ENCODE measurements at places on chromosomes 7 and 10.

DNA sequence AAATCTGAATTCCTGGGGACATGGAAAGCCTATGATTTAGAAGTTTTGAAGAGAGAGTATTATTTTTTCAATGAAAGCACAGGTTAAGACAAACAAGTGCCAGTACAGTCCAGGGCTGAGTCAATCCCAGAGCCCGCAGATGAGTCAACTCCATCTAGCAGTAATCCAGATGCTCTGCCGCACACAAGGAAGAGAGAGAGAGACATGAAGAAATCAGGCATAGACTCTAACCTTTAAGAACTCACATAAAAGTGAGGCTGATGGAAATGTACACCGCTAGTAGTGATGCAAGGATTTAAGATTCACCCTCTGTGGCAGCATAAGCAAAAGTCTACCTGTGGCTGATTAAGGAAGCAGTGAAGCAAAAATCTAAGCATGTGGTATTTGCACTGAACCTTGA lies 651.5 kb downstream of the TNS3 start:
- no peak for DNase-seq

DNA sequence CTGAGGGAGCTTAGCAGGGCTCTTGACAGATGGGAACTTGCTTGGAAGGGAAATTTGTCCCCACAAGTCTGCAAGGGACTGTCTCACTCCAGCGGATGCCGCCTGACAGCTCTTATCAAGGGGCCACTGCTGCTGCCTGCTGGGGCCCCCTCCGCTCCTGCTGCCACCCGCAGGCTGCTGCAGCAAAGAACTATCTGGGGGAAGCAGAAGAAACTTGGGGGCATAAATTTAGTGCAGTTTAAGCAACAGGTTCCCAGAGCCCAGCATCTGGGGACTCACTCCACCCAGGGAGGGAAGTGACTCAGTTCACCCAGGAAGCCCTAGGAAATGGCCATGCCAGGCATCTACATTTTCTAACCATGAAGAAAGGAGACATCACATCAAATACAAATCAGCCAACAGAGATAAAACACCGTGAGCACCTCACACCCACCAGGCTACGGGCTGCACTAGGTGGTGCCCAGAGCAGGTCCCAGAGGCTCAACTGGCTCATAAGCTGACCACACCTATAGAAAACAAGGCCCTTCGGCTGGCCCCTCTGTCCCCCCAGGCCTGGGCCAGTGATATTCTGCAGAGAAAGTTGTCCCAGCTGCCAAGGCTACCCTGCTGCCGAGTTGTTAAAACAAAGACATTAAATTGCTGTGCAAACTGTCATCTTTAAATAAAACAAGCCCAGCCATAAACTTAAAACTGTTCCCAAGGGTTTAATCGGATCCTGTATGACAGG lies 3.7 kb downstream of the RGS10 start:
- DNase-seq: no peak

DNA sequence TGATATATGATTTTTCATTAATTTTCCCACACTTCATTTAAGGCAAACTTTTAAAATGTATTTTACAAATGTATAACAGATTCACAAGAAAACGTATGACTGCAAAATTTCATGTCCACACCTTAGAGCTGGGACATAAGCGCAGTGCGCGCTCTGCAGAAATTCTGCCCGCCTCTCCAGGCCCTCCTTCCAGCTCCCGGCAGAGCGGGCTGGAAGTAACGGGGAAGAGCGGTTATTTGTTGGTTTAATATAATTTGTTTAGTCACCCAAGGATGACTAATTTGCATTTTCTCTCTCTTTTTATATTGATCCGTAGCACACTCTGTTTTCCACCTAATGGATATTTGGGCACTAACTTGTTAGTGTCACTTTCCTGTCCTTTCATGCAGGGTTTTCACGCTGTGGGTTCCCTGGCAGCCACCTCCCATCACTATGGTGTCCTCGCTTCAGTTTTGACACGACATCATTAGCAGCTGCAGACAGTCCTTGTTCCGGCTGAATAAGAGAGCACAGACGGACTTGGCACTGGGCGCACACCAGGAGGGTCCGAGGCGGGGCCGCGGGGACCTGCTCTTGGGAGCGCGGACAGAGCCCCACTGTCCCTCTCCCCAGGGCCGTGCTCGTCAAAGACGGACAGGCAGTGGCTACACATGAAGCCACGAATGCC lies 129.2 kb upstream of the SEC61G start:
- DNase-seq: no peak

DNA sequence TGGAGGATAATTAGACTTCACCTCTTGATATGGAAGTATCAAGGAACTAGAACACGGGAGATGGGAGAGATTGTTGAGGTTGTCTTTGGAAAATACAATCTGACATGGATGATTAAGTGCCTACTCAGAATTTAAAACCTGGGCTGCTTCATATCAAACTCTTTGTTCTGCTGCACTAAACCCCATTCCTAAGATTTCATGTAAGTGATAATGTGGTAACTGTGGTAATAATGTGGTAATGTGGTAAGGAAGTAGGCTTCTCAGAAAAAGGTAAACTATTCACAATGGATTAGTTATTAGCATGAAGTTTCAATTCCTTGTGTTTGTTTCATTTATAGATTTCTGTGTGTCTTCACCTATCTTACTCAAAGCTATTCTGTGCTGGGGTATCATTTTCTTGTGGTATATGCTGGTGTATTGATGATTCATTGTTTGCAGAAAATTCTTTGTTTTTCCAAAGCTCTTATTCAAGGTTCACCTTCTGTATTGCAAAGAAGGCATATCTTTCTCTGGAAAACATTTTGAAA lies 129.9 kb upstream of the TAC1 start:
- DNase-seq: no peak

DNA sequence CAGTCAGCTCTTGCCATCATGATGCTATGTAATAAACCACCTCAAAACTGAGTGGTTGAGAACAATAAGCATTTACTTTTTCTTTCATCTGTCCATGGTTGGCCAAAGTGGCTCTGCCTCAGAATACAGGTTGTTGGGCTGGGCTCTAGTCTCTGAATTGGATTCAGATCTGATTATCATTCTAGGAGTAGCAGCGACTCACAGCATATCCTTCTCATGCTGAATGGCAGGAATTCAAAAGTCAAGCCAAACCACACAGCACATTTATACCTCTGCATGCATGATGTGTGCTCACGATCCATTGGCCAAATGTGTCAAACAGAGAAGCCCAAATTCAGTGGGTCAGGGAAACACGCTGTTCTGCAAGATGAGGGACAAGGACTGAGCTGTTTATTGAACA lies 13.6 kb upstream of the GALNT11 start:
- no peak for DNase-seq

- peak; percentile 54 for DNase-seq
Measured at GRCh38 chr7:49885593-49886285, 112.3 kb downstream of the VWC2 start.

GRCh38 chr10:50613150-50613549 lies 10.6 kb downstream of the SGMS1 start:
- DNase-seq: no peak

GRCh38 chr7:18831419-18831818 lies 286.0 kb downstream of the TWIST1 start:
- no peak for DNase-seq

GRCh38 chr7:11584406-11585031 lies 247.5 kb downstream of the THSD7A start:
- no peak for DNase-seq

DNA sequence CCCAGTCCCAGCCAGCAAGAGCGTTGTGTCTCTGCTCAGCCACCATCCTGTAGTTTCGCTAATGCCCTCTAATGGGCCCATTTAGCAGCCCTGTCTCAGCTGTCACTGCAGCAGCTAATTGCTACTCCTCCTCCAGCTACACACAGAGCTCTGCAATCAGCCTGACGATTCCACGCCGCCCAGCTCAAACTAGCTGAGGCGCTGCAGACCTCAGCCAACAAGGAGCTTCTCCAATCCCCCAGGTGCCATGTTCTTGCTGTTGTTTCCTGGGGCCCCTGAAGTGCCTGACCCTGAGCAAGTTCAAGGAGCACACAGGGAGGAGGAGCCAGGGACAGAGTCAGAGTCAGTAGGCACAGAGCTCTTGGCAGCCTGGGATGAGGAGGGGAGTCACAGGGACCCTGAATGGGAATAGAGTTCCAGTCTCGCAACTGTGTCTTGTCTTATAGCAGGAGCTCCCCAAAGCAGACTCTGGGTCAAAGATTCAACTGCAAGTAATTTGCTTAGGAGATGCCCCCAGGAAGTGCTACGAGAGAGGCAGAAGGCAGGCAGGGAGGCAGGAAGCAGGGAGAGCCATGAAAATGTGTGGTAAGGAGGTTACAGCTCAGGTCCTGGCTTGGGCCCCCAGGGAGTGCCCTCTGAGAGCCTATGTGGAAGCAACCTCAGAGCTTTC lies 135.8 kb upstream of the UNC5B start:
- DNase-seq: no peak

DNA sequence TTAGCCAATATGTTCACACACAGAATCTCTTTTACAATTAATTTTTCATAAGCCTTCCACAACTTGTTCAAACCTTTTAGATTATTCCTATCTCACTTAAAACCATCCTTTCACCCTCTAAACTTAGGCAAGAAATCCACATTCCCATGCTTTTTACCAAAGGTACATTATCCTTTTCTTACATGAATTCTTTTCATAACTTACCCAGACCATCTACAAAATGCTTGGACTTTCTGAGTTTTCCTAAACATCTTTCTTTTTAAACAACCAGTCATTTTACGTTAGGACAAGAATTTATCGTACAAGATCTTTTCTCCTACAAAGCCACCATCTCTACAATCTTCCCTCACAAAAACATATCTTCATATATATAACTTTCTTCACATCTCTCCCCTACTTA lies 18.8 kb upstream of the GARS1 start:
- no peak for DNase-seq

DNA sequence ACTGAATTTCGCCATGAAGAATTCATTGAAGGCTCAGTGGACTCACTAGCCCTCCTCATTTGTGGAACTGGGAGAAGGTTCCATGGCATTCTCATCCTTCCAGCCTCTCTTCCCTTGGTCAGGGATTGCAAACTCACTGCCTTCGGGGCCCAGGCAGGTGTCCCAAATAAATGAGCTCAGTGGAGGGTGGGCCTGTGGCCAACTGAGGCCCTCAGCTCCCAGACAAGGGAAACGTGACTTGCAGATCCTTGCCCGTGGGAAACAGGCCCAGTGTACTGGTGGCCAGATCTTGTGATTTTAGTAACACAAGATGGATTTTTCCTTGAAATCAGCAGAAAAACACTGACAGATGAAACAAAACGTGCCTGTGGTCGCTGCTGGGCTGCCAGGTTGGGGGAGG lies 168.7 kb upstream of the CTBP2 start:
- DNase-seq: no peak

DNA sequence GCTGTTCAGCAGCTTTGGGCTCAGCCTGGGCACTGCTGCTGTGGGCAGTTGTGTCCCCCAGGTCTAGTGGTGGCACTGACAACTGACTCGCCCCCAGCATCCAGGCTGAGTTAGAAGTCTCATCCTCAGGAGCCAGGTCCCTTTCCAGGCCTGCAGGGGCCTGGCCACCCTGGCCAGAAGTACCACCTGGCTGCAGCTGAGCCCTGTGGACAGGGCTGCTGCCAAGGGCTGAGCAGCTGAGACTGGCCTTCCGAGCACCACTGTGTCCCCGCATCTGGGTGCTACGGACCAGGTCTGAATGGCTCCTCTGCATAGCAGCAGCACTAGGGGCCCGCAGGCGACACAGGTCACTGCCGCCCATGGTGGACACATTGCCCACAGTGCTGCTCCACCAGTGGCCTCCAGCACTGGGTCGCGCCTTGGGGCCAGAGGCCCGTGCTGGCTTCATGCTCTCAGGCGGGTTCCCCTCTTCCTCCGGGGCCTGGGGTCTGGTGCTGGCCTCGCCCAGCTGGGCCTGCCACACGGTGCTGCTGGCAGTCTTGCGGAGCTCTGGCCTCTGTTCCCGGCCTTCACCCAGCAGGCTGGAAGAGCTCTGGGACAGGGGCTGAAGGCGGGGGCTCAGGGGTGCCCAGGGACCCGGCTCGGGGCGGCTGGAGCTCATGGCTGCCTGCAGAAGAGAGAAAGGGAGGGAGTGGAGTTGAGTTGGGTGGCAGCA lies 6.2 kb downstream of the GPRIN2 start:
- no peak for DNase-seq

DNA sequence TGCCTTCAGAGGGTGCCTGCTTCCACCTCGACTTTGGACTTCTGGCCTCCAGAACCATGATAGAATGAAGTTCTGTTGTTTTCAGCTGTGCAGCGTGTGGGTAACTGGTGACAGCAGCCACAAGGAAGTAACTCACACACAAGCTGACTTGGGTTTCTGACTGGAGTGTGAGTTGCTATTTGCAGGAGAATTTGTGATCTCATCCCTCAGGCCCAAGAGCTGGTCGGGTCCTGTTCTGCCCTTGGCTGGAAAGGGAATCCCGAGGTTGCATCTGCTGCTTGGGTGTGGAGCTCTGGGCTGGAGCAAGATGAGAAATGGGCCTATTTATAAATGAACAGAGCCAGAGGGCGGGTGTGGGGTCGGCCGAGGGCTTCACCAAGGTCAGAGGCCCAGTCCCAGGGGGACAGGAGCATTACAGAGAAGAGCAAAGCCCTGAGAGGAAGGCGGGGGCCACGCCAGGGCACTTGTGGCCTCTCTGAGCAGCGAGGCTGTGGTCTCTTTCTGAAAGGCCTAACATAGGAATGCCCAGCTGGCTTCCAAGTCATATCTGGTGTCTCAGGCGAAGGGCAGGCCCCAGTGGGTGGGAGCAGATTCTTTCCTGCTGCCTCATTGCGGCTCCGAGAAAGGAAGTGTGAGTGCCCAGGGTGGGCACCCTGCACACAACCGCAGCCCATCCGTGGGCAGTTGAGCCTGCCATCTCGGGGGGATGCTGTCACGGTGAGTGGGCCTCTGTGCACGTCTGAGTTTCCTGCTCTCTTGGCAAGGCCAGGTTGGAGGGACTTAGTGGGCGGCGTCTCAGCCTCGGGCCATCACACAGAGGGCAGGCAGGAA lies 26.5 kb upstream of the C10orf71 start:
- no peak for DNase-seq

- DNase-seq: no peak
Measured at GRCh38 chr10:3014968-3015367, 52.4 kb upstream of the PFKP start.

- no peak for DNase-seq
Measured at GRCh38 chr7:37009125-37009675, 284.9 kb upstream of the AOAH start.

DNA sequence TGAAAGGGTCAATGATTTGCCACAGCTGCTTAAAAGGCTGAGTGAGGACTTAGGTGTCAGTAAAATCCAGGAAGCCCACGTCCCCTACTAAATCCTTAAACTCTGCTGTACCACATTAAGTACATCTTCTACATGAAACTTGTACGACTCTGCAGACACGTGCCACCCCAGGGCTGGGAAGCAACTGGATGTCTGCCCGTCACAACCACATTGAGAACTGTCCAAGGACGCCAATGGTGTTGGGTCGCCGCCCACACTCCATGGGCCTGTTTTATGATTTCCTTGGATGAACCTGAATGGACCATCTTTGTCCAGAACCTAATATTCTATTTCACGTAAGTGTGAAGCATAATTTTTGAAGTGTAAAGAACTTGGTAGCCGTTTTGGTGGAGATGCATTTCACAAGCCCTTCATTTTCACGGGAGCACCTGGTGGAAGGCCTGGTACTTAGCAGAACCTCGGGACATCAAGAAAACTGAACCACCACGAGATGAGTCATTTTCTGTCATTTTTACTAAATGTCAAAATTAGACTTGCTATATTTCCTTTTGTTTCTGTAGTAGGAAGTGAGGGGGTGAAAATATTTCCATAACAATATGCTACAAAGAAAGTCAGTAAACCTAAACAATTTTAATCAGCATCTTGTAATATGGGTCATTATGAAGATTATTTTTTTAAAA lies 134.9 kb downstream of the SFMBT2 start:
- no peak for DNase-seq
